Aorta (tissue), 5 donors: ENCODE measurements at places on chromosomes 4 and X. TPM values are rescaled to one million over a fixed set of nuclear protein-coding genes. Genes with fewer than 3 reads are reported as not detected.

Gene KDM6A
- total RNA-seq = 31.7 TPM

- H3K4me3 ChIP-seq = no peak overlapping the region
- H3K4me1 ChIP-seq = peaks cover 4% of the 10 kb centered on the region
- peaks cover 9% of the 10 kb centered on the region for H3K36me3 ChIP-seq
- no peak for DNase-seq
These were observed 32.0 kb downstream of the SPARCL1 start for GRCh38 chr4:87497159-87497558.

GRCh38 chr4:117311989-117312388 lies 226.6 kb upstream of the TRAM1L1 start:
- no peaks in the 10 kb centered on the region for H3K27me3 ChIP-seq
- no peak overlapping the region for H3K4me3 ChIP-seq
- no peak for DNase-seq
- H3K4me1 ChIP-seq = no peaks in the 10 kb centered on the region
- H3K36me3 ChIP-seq = no peaks in the 10 kb centered on the region
- no peak overlapping the region for H3K27ac ChIP-seq

Gene AWAT2
- total RNA-seq = not detected

DNA sequence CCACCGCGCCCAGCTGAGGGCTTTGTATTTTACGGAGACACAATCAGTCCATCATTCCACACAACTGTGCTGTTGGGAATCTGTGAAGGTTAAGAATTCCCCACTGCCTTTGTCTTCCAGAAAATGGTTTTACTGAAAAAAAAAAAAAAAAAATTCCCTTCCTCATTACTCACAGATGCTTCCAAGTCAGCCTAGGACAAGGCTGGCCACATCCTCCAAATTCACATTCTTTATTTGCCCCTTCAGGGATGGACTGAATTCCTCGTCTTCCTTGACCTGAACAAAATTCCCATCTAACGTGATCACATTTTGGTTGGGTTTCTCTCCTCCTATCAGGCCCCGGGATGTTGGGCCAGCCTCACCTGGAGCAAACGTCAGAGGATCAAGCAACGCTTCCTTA lies 130.3 kb downstream of the DHRSX start:
- H3K27me3 ChIP-seq = no peaks in the 10 kb centered on the region
- H3K27ac ChIP-seq = no peak overlapping the region
- no peaks in the 10 kb centered on the region for H3K4me1 ChIP-seq
- H3K36me3 ChIP-seq = no peaks in the 10 kb centered on the region

Gene DIPK2B
- 43.3 TPM for total RNA-seq

Gene XG
- 5.9 TPM for total RNA-seq
